ENCODE measurements at places on chromosomes 3 and 15.

- no peak for DNase-seq
These were observed 88.5 kb downstream of the FBLN2 start for GRCh38 chr3:13637311-13637891.

GRCh38 chr3:125594125-125594524 lies 1.2 kb downstream of the OSBPL11 start:
- DNase-seq = no peak

- no peak for DNase-seq
These were observed 107.0 kb downstream of the TCF12 start for GRCh38 chr15:57025264-57025926.

- no peak for DNase-seq
These were observed 148.7 kb downstream of the SI start for GRCh38 chr3:164929642-164930041.

- no peak for DNase-seq
These were observed 116.1 kb downstream of the ANP32A start for GRCh38 chr15:68704496-68705021.

DNA sequence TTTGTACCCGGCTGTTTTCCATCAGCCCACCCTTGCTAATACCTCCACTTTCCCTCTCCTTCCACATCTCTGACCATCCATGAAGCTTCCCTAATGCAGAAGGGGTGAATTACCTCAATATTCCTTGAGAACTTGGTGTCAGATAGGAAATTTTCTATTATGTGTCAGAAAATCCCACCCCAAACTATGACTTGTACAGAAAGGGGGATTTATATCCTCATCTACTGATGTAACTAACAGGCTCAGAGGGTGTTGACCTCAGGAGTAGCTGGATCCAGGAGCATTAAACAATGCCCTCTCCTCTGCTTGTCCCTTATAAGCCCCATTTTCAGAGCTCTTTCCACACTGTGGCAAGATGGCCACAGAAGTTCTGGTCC lies 242.8 kb upstream of the TLE3 start:
- no peak for DNase-seq

GRCh38 chr3:176839901-176840300 lies 357.4 kb downstream of the TBL1XR1 start:
- no peak for DNase-seq

DNA sequence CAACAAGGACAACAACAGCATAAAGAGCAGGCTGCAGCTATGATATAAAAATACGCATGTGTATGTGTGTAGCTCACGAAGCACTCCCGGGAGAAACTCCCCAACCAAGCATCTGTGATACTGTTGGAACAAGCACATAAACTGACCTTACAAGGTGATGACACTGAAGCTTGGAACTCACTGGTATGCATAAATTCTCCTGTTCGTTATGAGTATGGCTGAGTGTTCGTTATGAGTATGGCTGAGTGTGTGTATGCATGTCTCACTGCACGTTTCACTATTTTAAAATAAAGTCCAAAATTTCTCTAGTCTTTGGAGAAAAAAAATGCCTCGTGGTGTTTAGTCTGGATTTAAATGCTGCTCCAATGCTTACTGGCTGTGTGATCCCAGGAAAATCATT lies 256.8 kb downstream of the RORA start:
- DNase-seq = no peak

DNA sequence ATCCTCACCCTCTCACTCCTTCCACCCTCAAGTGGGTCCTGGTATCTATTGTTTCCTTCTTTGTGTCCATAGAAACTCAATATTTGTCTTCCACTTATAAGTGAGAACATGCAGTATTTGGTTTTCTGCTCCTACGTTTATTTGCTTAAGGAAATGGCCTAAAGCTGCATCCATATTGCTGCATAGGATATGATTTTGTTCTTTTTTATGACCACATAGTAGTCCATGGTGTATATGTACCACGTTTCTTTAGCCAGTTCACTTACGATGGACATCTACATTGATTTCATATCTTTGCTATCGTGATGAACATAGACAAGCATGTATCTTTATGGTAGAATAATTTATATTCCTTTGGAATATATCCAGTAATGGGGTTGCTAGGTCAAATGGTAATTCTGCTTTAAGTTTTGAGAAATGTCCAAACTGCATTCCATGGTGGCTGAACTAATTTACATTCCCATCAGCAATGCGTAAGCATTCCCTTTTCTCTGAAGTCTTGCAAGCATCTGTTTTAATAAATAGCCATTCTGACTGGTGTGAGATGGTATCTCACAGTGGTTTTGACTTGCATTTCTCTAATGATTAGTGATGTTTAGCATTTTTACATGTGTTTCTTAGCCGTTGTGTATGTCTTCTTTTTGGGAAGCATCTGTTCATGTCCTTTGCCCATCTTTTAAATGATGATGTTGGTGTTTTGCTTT lies 650.2 kb downstream of the ZNF385D start:
- no peak for DNase-seq

DNA sequence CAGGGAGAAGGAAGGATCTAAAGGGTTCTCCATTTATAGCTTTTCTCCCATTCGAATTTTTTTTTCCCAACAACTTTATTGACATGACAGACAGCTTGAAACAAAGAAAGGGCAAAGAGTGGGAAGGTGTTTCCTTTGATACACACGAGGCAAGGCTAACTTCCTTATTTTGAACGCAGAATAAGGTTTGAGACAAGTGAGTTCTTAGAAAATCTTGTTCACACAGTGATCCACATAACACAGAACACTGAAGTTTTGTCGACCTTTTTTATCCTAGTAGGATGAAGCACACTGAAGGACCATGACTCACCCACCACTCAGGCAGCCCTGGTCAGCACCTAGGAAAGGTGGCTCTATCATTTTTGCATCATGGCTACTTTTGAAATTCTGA lies 425.8 kb upstream of the MDFIC2 start:
- DNase-seq = no peak

DNA sequence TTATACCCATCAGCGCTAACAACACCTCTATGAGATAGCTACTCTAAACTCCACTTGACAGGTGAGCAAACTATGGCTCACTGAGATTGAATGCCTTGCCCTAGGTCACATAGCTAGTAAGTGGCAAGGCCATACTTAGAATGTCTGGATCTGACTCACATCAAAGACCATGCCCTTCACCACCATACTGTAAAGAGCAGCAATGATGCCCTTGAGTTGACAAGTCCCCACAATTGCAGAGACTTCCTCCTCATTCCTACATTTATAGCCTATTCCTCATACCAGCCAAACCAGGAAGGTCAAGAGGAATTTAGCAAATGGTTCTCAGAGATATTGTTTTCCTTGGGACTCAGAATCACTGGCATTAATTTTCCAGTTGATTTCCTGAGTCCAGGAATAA lies 157.8 kb upstream of the SNTN start:
- no peak for DNase-seq

DNA sequence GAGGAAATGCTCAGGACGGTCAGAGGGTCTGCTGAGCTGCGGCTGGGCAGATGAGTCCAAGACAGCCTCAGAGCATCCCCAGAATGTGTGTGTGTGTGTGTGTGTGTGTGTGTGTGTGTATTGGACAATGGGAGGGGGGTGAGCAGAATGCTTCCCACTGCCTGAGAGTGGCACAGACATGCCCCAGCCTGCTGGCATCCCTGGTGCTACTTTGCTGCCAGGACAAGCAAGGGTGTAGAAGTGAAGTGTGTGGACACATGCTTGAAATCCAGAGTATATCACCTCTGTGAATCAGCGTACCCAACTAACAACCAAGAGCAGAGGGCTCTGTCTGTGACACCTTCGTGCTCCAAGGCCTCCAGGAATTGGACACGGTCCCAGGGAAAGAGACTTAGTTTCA lies 76.3 kb downstream of the SLC9A9 start:
- no peak for DNase-seq

- DNase-seq = no peak
These were observed 62.2 kb downstream of the WDR76 start for GRCh38 chr15:43889042-43889441.

DNA sequence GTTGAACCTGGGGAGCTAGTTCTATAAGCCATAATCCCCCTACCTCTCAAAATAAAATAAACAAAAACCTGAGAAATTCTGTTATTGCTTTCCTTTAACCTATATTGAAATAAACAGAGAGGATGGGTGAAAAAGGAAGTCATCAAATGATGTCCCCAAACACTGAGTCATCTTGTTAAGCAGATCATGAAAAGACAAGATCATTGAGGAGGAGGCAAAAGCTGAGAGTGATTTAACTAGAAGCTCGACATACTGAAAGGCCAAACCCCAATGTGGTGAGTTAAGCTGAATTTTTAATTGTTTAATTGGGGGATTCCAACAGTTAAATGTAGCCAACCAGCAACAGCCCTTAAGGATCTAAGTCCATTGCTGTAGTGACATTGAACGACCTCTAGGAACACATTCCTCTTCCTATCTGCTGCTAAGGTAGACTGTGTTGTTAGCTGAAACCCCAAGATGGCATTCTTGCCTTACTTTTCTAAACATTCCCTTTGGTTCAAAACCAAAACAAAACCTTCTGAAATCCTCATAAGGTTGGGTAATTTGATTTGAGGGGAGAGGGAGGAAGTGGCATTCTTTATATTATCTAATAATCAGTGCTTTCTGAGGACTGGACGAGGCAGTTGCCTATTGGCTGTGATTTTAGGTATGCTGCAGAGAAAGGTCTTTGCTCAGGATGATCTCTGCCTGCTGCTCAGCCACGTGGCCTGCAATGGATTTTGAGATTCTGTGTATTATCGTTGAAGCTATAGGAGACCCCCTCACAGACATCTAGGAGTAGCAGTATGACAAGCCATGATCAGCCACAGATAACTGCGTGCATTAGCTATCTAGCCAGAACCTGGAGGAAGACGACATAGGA lies 62.7 kb upstream of the BNIP2 start:
- DNase-seq = no peak

DNA sequence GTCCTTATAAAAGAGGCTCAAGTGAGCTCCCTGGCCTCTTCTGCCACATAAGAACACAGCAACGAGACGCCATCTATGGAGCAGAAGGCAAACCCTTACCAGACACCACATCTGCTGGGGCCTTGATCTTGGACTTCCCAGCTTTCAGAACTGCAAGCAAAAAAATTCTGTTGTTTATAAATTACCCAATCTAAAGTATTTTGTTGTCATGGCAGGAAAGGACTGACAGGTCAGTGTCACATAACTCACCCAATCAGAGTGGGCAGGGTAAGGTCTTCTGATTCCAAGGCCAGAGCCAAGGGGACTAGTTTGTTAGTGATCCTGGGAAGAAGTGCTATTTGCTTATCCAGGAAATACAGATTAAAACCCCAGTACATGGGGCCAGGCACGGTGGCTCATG lies 98.9 kb downstream of the HMG20A start:
- no peak for DNase-seq

All from stimulated activated naive CD8-positive, alpha-beta T cell treated with anti-CD3 and anti-CD28 coated beads, Interleukin-15, amount 100 ng/mL, for 72 hours (primary cell).